ENCODE measurements at places on chromosomes 2 and 18.

DNA sequence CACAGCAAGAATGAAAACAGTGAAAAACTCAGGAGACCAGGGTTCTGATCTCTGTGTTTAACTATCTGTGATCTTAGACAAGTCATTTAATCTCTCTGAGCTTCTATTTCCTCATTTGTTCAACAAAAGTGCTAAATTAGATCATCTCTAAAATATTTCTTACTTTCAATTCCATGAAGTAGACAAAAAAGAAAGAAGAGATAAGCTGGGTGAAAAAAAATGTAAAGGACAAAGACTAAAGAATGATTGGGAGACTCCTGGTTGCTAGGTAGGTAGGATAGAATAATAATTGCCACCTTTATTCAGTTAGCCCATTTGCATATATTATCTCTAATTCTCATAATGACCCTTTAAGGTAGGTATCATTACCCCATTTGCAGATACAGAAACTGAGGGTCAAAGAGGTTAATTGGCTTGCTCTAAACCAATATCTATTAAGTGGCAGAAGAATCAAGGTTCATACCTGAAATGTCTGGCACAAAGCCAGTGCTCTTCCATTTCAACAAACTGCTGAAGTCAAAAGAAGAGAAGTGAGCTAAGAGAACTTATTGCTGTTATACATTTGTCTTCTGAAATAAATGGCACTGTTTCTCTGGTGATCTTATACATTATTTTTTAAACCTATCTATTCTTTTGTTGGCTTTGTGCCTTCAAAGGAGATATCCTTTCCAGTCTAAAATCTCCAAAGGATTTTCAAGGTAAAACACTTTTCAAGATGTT is 141.7 kb downstream of the OTX1 start:
- DNase-seq = no peak

- no peak for DNase-seq
Measured at GRCh38 chr2:126995621-126996377, 97.1 kb downstream of the TEX51 start.

DNA sequence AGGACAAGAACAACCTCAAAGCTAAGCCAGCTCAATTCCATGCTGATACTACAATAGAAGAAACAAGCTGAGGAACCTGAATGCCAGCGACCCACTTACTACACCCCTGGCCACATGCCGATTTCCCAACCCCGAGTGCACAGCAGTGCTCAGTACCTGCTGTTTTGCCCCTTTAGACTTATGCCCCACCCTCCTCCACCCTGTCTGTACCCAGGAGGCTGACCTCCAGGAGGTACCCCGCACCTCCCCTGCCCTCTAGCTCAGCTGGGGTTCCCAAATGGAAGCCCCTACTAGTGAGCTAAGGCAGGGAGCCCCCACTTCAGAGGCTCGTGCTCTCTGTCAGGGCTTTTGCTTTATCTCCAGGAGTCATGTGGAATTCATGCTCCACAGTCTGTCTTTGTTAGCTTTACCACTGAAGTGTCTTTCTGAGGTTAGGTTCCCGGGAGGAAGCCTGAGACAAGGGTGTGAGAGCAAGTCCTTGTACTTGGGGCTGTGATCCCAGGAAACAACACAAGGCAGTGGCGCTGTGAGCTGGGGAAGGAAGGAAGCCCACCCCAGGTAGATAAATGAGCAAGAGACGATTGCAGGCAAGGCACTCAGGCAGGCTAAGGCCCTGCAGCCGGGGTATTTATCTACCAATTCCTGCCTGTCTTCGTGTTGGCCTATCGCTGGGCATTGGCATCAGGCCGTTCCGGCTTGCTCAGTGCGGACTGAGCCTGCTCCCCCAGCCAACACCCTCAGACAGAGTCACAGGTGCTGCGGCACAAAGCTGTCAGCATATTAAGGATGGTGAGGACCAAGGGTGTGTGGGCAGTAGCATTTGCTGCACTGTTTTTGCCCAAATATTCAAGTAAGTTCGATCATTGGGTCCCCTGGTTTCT is 220.5 kb downstream of the CYP26B1 start:
- no peak for DNase-seq

GRCh38 chr2:3450385-3451010 is 68.8 kb downstream of the ADI1 start:
- no peak for DNase-seq

DNA sequence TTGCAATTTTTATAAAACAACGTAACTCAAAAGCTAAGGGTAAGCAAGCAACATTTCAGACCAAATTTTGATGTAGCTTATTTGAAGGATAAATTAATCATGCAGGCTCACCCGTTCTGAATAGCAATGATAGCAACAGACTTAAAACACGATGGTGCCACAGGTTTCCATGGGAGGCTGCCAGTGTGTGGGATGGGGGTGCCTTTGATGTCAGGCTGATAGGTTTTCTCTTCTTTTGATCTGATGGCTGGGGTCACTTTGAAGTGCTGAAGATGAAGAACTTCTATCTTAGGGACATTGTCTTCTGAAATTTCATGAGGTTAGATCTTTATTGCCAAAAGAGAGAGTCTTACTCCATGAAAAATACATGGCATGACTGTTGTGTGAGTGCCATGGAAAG is 206.8 kb downstream of the LPIN1 start:
- no peak for DNase-seq

- no peak for DNase-seq
Measured at GRCh38 chr2:170813611-170814532, 2.8 kb upstream of the GAD1 start.

- peak; percentile 89 for DNase-seq
Measured at GRCh38 chr18:74597034-74597661, 522 bp upstream of the ZNF407 start.

DNA sequence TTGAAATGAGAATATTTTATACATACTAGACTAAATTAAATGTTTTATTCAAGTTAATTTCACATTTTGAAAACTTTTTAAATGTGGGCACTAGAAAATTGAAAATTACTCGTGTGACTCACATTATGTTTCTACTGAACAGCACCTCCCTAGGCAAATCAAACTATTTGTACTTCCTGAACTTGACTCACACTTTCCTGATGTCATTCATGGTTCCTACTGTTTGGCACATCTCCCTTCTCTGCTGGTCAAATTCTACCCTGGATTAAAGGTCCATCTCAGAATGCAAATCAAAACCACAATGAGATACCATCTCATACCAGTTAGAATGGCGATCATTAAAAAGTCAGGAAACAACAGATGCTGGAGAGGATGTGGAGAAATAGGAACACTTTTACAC is 16.7 kb downstream of the LHCGR start:
- no peak for DNase-seq

GRCh38 chr2:96808176-96808837 is 7.8 kb upstream of the CNNM3 start:
- DNase-seq = no peak

DNA sequence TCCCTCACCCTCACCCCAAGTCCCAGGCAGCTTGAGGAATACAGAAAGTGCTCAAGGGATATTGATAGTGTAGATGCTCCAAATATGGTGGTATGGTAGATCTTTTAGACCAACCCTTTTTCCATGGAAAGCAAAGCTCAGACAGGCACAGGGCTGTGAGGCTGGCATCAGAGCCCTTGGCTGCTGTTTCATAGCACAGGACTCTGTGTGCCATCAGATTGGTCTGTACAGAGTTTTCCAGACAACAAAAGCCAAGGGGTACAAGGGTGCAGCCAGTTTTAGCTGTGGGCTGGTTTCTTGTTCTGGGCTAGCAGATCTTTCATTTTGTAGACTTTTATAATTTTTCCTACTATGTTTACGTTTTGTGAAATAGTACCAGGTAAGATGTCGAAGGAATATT is 296.9 kb upstream of the TNP1 start:
- no peak for DNase-seq

DNA sequence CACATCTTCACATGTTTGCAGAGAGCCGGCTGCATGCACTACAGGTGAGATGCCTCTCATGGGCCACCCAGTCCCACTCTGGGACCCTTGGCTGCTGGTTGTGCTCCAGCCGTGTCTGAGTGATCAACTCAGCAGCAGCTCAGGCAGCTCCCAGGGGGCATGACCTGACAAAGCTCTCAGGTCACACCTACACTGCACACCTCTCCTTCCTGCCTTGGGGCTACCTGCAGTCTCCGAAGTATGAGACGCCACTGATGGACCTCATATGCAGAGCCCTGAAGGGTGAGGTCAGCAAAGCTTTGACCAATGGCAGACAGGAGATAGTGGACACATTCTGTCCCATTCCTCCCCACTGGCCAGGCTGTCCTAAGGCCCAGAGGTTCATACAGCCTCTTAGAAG is 51.4 kb downstream of the LBH start:
- no peak for DNase-seq

- DNase-seq = peak; percentile 11
Measured at GRCh38 chr2:181656450-181657291, at the start of gene CERKL. Gene CERKL, minus strand, starts transcription at chr2:181657105. Its CDS starts 99 bp downstream, at chr2:181657006.

GRCh38 chr18:3305354-3305762 is 43.4 kb downstream of the MYL12B start:
- no peak for DNase-seq

GRCh38 chr2:160174322-160174721 is 25.8 kb downstream of the ITGB6 start:
- DNase-seq = no peak

- no peak for DNase-seq
Measured at GRCh38 chr18:47696870-47697269, 233.6 kb downstream of the SMAD2 start.

GRCh38 chr2:99485411-99485810 is 4.4 kb downstream of the REV1 start:
- no peak for DNase-seq

GRCh38 chr2:74101574-74102300 is 46.0 kb downstream of the BOLA3 start:
- no peak for DNase-seq

DNA sequence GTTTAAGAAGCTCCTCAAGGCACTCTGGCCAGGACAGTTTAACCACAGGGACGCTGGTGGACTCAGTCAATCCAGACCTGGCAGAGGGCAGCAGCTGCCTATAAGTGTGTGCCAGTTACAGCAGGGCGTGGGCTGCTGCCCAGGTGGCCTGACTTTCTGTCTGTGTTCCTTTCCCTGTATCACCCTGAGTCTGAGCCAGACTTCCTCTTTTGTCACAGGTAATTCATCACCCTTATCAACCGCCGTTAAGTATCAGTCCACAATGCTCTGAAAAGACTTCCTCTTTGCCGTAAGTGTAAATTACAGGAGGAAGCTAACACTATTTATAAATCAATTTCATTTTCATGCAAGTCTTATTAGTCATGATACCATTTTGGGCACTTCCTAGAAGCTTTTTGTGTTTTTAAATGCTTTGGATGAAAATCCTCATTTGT is 7.0 kb downstream of the LPIN1 start:
- no peak for DNase-seq

DNA sequence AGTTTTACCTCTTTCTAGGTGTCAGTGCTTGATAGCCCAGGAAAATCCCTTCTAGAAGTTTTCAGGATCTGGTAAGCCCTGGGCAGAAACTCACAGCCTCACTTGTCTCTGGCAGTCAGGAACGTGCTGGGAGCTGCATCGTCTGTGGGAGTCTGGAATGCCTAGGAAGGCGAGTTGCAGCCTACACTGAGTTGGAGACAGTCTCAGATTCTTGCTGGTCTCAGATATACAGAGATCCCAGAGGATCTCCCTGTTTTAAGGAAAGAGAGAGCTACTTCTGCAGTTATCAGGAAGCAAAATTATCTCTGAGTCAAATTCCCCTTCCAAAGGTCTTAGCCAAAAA is 104.4 kb upstream of the CDC42EP3 start:
- DNase-seq = no peak

DNA sequence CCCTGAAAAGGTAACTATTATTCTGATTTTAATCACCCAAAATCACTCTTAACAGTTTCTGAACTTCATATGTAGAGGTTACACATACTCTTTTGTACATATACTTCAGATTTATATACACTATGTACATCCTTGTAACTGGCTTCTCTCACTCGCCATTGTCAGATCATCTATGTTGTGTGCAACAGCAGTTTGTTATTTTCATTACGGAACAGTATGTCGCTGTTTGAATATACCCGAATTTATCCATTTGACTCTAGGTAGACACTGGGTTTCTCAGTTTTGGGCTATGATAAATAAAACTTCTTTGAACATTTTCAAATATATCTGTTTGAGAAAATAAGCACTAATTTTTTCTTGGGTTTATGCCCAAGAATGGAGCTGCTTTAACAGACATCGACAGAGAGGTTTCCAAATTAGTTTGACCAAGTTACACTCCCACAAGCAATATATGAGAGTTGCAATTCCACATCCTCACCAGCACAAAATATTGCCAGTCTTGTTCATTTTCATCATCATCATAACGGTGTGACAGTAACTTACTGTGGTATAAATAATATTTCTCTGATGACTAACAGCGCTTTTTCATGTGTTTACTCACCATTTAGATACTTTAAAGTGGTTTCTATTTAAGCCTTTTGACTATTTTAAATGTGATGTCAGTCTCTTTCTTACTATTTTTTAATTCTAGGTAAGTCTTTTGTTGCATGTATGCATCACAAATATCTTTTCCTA is 80.9 kb downstream of the SMC6 start:
- no peak for DNase-seq

GRCh38 chr2:128563348-128563687 is 244.7 kb upstream of the HS6ST1 start:
- peak; percentile 55 for DNase-seq

DNA sequence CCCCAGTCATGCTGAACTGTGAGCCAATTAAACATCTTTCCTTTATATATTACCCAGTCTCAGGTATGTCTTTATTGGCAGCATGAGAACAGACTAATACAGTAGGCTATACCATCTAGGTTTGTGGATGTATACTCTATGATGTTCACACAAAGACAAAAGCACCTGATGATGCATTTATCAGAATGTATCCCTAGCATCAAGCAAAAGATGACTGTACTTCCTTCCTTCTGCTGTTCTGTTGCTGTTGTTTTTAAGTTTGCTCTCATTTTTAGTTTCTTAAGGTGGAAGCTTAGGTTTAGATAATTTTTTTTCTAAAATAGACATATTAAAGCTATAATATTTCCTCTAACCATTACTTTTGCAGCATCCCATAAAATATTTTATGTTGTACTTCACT is 12.4 kb downstream of the ZSCAN30 start:
- no peak for DNase-seq

GRCh38 chr2:175567435-175568061 is 386.0 kb upstream of the ATP5MC3 start:
- no peak for DNase-seq

- DNase-seq = no peak
Measured at GRCh38 chr2:152549423-152549822, 167.8 kb downstream of the PRPF40A start.

DNA sequence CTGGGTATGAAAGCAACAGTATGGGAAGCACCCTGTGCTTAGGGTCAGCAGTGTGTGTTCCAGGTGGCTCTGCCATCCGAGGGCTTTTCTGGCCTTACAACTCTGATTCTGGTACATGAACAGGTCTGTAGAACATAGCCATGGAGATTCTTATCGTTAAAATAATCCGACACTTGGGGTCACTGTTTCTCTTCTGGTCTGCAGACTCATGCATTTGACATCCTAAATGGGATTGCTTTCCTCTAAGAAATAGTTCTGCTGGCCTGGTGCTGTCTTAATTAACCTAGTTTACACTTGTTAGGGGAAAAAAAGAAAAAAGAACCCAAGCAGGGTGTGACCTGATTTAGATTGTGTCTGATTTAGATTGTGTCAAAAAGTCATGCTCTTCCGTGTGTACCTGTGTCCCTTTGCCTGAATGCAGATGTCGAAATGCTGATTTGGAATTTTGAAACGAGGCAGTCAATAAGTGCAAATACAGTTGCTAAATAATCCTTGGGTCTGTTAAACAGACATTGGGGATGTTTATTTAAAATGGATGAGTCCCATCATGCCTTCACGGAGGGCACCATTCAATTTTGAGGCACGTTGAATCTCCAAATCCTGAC is 59.6 kb downstream of the TRPM8 start:
- peak; percentile 69 for DNase-seq
